Left forelimb (tissue), 1 donor: ENCODE measurements at places on chromosomes 7 and 10.

DNA sequence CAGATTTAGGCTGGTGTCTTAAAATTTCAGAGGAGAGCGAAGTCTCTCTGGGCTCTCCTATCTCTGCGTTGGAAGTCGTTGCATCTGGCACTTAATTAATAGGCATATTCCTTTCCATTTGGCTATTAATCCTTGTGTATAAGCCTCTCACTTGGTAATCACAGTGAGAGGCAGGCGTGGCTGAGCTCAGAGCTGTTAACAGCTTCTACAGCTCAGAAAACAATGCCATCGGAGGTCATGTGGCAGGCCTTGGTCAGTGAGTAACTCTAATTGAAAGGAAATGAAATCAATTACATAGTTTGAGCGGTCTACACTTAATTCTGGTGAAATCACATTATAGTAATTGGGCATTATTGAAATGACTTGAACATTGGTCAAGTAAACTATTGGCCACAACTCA lies 135.1 kb downstream of the DPY19L1 start:
- DNase-seq, result no peak

DNA sequence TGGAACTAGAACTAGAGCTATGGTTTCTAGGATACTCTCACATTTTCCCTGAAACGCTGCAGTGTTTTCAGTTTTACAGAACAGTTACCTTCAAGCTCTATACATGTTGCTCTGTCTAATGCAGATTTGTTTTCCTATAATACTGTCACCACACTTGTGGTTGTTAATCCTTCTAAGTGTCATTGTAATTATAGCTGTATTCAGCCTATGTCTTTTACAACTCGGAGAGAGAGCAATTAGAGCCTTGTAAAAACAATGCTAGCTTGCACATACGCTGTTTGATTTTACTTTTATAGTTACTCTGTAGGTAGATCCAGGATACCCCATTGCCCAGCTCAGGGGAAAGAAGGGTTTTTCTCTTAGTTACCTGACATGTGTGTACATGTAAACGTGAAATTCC lies 55.1 kb downstream of the ATOH7 start:
- no peak for DNase-seq

DNA sequence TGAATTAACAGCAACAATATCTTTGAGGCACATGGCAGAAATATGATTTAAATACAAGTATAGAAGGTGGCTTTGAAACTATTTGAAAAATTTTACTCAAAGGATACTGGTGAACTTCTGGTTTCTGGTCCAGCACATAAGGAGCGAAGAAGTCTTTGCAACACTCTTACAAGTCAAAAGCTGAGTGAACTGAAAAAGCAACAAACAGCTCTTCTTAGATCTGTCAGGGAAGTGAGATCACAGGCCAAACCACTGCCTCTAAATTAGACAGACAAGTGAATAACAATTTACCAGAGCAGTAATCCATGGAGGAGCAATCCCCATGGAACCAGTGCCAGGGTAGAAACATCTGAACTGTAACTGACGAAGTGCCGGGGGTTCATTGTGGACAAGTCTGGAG lies 9.6 kb upstream of the VWC2 start:
- DNase-seq, result no peak

DNA sequence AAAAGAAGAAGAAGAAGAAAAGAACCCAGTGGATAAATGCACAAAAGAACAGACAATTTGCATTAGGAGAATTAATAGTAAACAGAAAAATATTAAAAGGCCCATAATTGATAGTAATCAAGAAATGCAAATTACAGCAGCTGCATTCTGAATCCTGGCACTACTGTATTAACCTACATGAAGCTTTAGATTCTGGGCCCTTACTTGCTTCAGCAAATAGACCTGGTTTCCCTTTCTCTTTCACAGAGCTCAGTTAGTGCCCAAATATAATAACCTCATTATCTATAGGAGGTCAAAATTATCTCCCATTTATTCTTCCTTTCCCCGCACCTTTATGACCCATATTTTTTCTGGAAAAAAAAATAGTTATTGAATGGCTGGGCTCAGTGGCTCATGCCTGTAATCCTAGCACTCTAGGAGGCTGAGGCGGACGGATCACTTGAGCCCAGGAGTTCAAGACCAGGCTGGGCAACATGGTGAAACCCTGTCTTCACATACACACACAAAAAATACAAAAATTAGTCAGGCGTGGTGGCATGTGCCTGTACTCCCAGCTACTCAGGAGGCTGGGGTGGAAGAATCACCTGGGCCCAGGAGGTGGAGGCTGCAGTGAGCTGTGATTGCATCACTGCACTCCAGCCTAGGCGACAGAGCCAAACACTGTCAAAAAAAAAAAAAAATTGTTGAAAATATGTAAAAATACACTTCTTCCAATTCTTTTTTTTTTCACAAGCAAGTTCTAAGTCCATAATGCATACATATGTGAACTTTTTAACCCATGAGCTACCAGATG lies 36.0 kb upstream of the PIK3AP1 start:
- DNase-seq, result no peak

- no peak for DNase-seq
Observed at GRCh38 chr10:57018452-57018851, 657.4 kb upstream of the ZWINT start.

DNA sequence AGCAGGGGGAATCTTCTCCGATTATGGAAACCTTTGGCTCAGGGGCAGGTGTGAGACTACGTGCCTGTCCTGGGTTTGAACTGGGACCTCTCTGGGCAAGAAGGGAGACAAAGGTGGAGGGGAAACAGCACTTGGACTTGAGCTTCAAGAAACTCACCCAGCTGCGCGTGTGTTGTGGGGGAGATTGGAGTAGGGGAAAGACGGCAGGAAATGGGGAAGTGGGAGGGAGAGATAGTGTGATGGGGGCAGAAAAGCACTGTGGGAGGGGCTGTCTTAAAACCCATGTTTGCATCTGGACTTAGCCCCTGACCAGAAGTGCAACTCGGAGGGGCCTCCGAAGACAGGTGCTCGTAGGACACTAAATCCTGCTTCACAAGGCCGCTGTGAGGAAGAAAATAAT lies 107.0 kb downstream of the HIP1 start:
- no peak for DNase-seq

- no peak for DNase-seq
Observed at GRCh38 chr7:73978661-73979563, 49.1 kb upstream of the ELN start.

DNA sequence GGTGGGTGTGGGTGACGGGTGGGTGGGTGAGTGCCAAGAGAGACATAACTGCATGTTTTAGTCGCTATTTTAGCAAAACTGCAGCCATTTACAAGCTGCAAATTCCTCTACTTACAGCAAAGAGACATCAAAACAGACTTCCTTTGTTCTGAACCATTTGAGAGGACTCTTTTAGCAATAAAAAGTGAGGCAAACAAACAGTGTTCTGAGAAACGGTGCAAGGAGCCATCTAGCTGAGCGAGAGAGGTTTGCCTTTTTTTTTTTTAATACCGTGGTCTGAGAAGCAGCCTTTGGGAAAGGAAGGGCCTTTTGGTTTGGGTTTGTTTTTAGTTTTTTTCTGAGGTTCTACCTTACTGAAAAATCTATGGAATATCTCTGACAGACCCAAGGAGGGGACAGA lies 62.9 kb downstream of the SCRN1 start:
- no peak for DNase-seq
